ENCODE measurements at places on chromosomes 1 and 21.

DNA sequence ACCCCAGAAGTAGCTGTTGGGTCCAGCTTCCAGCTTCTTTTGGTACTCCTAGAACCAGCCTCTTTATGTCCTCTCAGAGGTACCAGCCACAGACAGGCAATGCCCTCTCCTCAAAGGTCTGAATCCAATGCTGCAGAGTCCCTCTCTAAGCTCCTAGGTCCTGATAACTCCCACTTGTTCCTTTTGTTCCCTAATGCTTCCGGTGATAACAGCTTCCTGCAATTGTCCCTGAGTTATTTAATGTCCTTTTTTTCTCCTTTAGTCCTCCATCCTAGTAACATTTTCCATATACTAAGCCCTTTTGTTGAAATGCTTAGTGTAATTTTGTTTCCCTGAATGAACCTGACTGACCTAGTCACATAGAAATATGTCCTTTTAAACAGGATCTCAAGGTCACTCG lies 201.7 kb upstream of the BEND5 start:
- DNase-seq: no peak

DNA sequence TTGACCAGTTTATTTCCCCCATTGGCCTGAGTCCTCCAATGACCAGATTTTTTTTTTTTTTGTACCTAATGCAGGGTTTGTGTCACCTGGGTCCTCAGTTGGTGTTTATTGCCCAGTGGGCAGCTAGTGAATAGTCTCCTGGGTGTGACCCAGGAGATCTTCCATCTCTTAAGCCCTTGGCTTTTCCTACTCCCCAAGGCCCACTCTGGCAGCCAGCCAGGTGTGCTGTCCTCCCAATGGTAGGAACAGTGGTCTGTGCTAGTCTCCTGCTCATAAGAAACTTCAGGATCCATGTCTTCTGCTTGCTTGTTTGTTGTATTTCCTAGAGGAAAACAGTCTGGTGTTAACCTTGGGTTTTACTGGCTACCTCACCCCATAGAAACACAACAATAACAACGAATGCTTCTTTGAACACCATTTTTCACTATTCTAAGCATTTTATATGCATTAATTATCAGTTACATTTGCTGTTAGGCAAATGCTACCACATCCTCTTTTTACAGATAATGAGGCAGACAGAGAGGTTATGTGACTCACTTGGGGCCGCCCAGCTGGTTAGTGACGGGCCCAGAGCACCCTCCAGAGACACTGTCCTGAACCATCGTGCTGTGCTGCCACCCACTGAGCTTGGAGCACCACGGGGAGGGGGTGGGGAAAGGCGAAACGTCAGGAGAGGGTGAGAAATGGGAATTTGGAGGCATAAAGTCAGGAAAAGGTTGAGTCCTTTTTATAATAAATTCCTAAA lies 107.5 kb downstream of the HIVEP3 start:
- peak; percentile 62 for DNase-seq

- DNase-seq: no peak
Observed at GRCh38 chr21:16086121-16086520, 356.3 kb downstream of the USP25 start.

GRCh38 chr1:55773211-55773940 lies 558.2 kb upstream of the USP24 start:
- DNase-seq: no peak

DNA sequence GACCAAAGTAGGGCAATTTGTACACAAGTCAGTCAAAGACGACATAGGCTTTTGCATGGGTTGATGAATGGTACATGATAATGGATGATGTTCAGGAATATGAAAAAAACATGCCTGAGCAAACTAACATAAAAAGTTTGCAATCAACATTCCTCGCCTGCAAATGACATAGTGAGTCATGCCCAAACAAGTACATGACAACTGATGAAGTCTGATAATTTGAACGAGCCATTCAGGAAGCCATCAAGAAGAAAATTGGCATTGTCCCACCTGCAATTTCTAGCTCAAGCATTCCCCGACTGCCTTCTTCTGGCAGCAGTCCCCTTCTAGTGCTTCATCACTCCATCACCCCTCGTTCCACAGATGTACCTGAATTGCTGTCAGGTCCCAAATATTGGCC lies 118.4 kb upstream of the NR5A2 start:
- DNase-seq: no peak

DNA sequence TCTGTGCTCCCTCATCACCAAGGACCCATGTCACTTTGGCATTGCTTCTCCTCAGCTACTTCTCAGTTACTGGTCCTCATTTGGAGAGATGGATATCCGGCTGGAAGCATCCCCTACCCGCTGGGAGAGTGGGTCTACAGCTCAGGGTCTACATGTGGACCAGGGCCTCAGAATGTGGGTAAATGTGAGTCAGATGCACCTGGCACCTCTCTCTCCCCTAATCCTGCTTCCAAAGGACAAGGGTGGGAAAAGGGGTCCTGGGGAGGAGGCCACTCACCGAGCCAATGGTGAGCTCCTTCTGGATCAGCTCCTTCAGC lies 908 bp downstream of the S100A6 start:
- no peak for DNase-seq

- no peak for DNase-seq
Observed at GRCh38 chr1:228884196-228884595, 148.9 kb downstream of the RHOU start.

DNA sequence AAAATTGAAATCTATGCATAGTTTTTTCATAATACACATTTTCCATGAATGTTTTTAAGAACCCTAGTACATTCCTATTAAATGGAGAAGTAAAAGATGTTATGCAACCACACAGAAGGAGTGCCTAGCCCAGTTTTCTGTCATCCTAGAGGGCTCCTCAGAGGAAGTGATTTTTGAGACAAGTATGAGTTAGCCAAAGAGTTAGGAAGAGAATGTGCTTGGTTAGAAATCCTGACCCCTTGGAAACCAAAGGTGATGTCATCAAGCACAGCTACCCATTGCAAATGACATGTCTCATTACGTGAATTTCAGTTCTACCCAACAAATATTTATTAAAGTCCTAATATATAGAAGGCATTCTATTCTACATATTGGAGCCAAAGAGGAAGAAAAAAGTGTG lies 88.9 kb upstream of the TNFSF4 start:
- no peak for DNase-seq

GRCh38 chr1:17359808-17360207 lies 12.2 kb upstream of the PADI6 start:
- no peak for DNase-seq

- no peak for DNase-seq
Observed at GRCh38 chr1:71104417-71104816, 23.6 kb upstream of the ZRANB2 start.

DNA sequence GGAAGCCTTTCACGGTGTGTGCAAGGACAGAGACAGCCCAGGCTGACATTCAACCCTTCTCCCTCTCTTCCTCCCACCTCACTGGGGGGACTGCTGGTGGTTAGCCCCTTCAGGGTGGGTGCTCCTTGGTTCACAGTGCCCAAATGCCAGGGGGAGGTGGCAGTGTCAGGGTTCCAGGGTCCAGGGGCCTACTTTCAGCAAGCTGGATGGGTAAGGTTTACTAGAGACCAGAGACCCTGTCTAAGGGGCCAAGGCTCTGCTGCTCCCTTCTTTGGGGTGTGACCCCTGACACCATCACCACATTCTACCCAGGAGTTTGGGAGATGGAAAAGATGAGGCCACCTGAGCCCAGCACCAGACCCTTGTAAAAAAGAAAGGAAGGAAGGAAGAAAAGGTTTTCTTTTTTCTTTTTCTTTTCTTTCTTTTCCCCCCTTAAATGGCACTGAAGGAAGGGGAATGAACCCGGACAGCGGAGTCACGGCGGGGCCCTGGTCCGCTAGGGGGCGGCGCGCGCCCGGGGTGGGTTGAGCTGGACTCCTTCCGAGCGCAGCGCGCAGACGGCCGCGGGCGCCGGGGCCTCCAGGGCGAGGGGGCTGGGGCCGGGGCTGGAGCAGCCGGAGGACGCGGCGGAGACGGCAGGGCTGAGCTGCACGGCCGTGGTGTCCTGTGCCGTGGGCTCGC lies 18.8 kb downstream of the KNCN start:
- peak; percentile 83 for DNase-seq

- no peak for DNase-seq
Observed at GRCh38 chr1:205521686-205522085, 17.2 kb downstream of the CDK18 start.

DNA sequence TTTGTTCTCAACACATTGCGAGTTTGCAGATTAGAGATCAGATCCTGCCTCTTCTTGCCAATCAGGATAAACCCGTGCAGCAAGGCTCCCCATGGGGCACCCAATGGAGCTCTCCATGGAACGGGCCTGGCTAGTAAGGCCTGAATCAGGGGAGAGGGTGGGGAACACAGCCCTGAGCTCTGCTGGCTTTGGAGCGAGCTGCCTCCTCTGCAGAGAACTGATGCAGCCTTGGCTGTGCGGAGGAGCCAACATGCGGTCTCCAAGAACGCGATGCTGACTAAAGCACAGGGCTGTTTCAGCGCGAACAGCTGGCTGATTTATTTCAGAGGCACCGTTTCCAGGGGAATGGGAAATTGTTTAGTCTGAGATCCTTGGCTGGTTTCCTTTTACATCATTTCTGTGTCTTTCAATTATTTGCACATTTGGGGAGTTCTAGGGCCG lies 139.7 kb downstream of the TSEN15 start:
- DNase-seq: no peak

DNA sequence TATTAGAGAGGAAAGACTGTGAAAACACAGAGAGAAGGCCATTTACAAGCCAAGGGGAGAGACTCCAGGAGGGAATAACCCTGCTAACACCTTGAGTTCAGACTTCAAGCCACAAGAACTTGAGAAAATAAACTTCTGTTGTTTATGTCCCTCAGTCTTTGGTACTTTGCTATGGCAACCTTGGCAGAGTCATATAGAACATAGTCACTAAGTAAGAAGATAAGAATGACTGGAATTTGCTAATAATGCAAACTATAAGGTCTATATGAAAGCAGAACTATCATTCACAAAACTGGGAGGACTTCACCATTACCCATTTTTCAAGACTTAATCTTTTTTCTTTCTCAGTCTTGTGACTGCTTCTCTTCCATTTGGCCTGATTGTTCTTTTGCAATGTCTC lies 767.3 kb upstream of the ADAMTS5 start:
- no peak for DNase-seq

GRCh38 chr1:193111641-193112090 lies 6.5 kb upstream of the GLRX2 start:
- no peak for DNase-seq

- DNase-seq: peak; percentile 14
Observed at GRCh38 chr1:50308878-50309277, 114.4 kb downstream of the DMRTA2 start.

- DNase-seq: no peak
Observed at GRCh38 chr1:44559913-44560312, 114.4 kb downstream of the TMEM53 start.

DNA sequence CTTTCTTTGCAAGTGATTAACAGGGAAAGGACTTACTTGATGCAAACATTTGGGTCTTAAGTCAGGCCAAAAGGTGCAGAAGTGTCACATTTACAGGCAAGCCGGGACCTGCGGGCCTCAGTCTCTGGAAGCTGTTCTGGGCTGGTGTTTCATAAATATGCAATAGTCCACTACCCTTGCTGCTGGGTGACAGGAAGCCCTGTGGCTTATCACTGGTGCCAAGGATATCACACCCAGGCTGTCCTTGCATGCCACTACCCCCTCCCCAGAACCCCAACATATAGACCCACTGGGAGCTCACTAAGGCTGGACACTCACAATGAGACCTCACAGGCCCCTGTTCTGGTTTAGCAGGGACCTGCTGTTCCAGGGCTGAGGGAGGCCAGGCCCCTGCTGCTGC lies 3.4 kb upstream of the LEFTY2 start:
- no peak for DNase-seq

- DNase-seq: peak; percentile 62
Observed at GRCh38 chr21:45555557-45556301, 13.5 kb upstream of the SLC19A1 start.

GRCh38 chr1:183070234-183070922 lies 47.2 kb downstream of the LAMC1 start:
- no peak for DNase-seq

GRCh38 chr21:18384771-18385170 lies 18.8 kb downstream of the TMPRSS15 start:
- no peak for DNase-seq

GRCh38 chr21:41840880-41841279 lies 38.3 kb downstream of the PRDM15 start:
- DNase-seq: no peak

DNA sequence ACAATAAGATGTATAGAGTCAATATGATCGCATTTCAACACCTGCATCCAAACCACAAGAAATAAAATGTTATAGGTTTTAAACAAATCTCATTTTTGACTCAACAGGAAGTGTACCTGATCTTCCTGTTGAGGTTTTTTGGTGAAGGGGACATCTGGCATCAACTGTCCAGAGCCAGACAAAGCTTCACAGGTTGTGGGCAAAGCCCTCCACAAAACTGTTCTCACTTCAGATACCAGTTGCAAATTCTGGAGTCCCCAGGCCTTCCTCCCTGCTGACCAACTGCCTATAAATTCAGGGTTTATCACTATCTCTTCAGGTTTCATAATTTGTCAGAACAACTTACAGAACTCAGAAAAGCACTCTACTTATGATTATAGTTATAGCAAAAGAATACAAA lies 326.1 kb upstream of the CAMK1G start:
- DNase-seq: no peak

DNA sequence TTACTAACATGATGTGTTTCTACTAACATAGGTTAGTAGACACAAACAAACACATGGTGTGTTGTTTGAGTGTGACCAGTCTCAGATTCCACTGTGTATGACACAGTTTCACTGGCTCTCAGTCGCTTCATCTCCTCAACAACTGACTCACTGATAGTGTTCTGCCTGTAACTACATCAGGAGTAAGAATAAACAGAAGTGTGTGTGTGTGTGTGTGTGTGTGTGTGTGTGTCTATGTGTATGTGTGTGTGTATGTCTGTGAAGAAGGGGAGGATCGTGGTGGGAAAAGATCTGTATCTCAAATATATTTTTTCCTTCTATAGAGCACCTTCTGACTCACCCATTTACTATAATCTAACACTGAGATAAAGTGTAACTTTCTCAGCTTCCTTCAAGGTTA lies 391.0 kb downstream of the PTPRC start:
- DNase-seq: no peak

DNA sequence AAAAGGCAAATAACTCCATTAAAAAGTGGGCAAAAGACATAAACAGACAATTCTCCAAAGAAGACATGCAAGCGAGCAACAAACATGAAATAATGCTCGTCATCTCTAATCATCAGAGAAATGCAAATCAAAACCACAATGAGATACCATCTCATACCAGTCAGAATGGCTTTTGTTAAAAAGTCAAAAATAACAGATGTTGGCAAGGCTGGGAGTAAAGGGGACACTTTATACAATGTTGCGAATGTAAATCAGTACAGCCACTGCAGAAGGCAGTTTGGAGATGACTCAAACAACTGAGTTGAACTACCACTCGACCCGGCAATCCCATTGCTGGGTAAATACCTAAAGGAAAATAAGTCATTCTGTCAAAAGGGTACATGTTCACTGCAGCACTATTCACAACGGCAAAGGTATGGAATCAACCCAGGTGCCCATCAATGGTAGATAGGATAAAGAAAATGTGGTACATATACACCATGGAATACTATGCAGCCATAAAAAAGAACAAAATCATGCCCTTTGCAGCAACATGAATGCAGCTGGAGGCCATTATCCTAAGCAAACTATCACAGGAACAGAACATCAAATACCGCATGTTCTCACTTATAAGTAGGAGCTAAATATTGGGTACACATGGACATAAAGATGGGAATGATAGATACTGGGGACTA lies 25.9 kb downstream of the TSPAN2 start:
- no peak for DNase-seq

- no peak for DNase-seq
Observed at GRCh38 chr21:44886113-44887075, 12.9 kb upstream of the PTTG1IP start.

Data from stimulated activated naive CD8-positive, alpha-beta T cell treated with anti-CD3 and anti-CD28 coated beads, Interleukin-15, Interleukin-2, amounts not matched to agents 100 U/mL and 50 U/mL, for 24 hours (primary cell).